Activated CD8-positive, alpha-beta memory T cell treated with anti-CD3 and anti-CD28 coated beads for 24 hours (primary cell): ENCODE measurements at places on chromosomes 11 and 22.

DNA sequence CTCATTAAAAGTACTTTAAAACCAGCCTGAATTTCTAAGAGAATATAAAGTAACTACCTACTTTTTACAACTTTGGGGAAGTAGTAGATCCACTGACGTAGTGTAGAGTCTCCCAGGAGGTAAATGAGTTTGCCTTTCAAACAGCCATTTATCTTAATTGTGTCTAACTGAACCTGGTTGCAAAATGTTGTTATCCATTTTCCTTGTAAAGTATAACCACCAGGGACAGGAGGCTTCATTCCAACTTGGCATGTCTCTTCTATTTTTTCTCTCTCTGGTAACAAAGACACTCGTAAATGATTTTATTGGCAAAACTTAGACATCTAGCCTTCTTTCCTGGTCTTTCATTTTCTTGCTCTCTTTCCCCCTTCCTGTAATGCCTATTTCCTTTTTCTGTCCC lies 36.9 kb downstream of the NXPE1 start:
- DNase-seq = no peak

DNA sequence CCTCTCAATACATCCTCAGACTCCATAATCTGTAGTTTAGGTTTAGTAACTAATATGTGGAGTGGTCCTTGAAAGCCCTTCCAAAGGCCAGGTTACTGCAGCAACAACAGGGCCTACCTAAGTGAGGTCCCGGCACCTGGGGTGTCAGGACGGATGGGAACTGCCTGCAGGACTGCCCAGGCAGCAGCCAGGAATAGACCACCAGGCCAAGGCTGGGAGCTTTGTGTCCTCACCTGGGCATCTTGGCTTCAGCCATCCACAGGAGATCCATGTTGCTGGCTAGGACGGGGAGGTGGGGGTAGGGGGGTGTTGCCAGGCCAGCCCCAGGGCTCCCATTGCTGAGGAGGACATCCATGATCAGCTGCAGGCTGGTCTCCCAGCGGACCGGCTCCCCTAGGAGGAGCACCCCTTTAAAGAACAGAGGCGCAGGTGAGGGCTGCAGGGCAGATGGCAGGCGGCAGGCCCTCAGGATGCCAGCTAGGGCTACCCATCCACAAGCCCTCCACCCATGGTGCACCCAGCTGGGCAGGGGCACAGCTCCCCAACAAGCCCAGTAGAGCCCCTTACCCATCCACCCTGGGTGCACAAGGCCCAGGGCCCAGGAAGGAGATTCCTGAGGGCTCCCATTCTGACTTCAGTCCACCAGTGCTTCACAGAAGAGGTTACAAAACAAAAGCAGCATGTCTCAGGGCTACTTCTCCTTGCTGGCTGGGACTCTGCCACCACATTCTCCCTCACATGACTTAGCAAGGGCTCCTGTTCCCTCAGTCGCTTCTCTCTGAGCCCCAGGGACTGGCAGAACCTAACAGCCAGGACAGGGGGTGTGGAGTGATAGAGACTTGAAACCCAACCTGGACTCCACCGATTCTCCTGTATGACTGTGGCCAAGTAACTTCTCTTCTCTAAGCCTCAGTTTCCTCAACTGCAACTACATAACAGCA lies 18.0 kb downstream of the HDHD5 start:
- no peak for DNase-seq

DNA sequence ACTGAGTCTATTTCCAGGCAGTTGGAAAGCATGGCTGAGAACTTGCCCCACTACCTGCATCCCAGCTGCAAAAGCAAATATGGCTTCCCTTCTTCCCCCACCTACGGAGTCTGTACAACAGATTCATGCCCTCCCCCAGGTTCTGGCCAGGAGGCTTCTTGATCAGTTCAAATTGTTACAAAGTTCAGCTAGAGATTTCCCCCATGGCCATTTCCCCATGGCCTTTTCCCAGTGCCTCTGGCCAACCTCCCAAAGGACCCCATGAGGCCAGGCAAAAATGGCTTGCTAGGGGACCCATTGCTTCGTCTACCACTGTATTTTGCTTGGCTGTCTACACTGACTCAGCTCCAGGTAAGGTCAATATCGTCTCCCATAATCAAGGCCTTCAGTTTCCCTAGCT lies 203.3 kb downstream of the DLG2 start:
- no peak for DNase-seq

GRCh38 chr22:29684244-29684643 lies 35.6 kb upstream of the CABP7 start:
- no peak for DNase-seq

GRCh38 chr22:44275631-44275995 lies 37.1 kb downstream of the SHISAL1 start:
- DNase-seq = no peak

- DNase-seq = no peak
These were observed 9.5 kb upstream of the GTSE1 start for GRCh38 chr22:46286941-46287872.

DNA sequence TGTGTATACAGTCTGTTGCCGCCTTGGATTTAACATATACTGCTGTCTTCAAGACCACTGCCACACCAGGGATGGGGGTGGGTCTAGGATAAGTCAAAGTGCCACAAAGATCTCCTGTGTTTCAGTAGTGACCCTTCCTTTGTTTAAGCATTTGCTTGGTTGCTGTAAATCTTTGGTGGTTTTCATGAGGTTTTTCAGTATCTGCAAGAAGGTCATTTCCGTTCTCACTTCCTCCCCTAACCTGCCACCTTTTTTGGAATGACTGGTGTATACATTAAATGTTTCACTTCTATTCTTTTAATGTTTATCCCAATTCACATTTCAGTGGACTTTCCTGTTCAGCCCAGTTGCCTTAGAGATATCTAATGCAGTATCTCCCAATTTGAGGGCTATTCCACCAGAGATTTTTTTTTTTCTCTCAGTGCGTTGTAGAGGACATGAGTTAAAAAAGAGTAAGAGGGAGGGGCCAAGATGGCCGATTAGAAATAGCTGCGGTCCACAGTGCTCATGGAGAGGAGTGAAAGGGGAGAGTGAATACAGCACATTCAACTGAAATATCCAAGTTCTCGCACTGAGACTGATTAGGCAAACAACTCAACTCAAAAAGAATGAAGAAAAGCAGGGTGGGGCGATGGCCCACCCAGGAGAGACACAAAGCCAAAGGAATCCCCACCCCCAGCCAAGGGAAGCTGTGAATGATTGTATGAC lies 43.2 kb downstream of the USP47 start:
- no peak for DNase-seq

GRCh38 chr11:16902781-16903378 lies 111.3 kb downstream of the PLEKHA7 start:
- DNase-seq = no peak

- no peak for DNase-seq
These were observed 17.5 kb downstream of the NCR3LG1 start for GRCh38 chr11:17369094-17369493.

GRCh38 chr22:43411869-43412807 lies at the start of gene MPPED1:
MPPED1 (plus strand) TSS chr22:43412014; CDS start chr22:43424986, 12,972 bp downstream.
- no peak for DNase-seq

GRCh38 chr11:95187723-95188122 lies 43.3 kb downstream of the SESN3 start:
- DNase-seq = no peak

DNA sequence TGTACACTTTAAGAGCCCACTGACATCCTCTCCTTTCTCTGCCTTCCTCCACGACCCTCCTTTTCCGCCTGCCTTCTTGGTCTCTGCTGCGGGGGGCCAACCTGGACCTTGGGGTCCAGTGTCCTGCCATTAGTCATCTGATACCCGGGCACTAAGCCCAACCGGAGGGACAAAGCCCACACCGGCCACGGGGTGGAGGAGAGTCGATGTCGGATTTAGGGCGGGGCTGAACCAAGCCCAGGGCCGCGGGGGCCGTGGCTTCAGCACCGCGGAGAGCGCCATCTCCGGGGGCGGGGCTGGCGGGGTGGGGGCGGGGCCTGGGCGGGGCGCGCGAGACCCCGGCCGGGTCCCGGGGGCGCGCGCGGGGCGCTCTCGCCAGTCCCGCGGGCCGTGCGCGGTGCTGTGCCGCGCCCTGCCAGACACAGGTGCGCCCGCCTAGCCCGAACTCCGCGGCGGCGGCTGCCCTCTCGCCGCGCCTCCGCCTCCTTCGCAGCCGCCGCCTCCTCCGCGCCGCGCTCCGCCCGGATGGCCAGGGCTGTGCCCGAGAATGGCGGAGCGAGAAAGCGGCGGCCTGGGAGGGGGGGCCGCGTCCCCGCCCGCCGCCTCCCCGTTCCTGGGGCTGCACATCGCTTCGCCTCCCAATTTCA lies at the start of gene MAPK8IP1:
Gene MAPK8IP1, plus strand, starts transcription at position 378 of the 647 bp plus-strand sequence. Its CDS starts 170 bp downstream, at position 548.
- DNase-seq = peak; percentile 83

- DNase-seq = no peak
These were observed 62.7 kb downstream of the PAK1 start for GRCh38 chr11:77411137-77411707.
